Osteoblast (primary cell): ENCODE measurements at places on chromosomes 16 and 17. TPM values are rescaled to one million over a fixed set of nuclear protein-coding genes. Genes with fewer than 3 reads are reported as not detected.

DNA sequence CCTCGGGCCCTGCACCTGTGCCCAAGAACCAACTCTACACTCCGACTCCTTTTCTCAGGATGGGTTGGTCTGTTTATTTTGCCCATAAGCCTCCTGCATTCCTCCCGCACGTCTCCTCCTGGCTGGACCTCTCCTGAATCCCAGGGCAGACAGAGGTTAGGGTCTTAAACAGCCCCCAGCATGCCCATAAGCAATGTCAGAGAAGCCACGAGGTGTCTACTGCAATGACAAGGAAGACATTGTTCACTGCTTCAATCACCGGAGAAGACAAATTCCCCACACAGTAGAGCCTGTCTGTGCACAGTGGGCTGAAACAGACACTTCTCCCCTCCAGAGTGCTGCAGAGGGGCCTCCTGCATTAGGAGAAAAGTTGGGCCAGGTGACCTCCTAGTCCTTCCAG, 230.6 kb upstream of the RPL38 start:
- DNase-seq = no peak

GRCh38 chr16:10972819-10973464, 28.6 kb downstream of the CLEC16A start:
- no peak for DNase-seq

GRCh38 chr16:2717383-2718263, 2.4 kb downstream of the PRSS27 start:
- peak; percentile 77 for DNase-seq

- DNase-seq = no peak
Measured at GRCh38 chr17:47172696-47173565, 16.2 kb downstream of the CDC27 start.

The DUSP3 gene
- total RNA-seq = 67.8 and 68.8 TPM in 2 replicates

The KRTAP4-5 gene
- total RNA-seq = not detected in 2 replicates

The SDK2 gene
- total RNA-seq = under 0.01 TPM in 2 replicates

The NOL3 gene
- 9.1 and 10.9 TPM in 2 replicates for total RNA-seq

The ELAC2 gene
- 41.6 and 43.9 TPM in 2 replicates for total RNA-seq

The TEKT5 gene
- total RNA-seq = 0.29 and 0.36 TPM in 2 replicates

DNA sequence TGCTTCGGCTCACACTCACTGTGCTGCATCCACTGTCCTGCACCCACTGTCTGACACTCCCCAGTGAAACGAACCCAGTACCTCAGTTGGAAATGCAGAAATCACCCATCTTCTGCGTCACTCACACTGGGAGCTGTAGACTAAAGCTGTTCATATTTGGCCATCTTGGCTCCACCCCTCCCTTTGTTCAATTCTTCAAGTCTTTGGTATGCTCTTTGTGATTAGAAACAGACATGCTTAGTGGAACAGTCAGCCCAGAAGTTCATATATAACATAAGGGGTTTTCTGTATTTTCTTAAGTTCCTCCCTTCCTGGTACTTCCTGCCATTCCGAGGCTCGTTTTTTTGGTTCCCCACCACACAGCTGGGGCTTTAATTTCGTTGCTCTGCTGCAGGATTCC, 398.5 kb upstream of the DYNLRB2 start:
- DNase-seq = peak; percentile 65

The DNAAF8 gene
- total RNA-seq = 1.1 and 2.7 TPM in 2 replicates

DNA sequence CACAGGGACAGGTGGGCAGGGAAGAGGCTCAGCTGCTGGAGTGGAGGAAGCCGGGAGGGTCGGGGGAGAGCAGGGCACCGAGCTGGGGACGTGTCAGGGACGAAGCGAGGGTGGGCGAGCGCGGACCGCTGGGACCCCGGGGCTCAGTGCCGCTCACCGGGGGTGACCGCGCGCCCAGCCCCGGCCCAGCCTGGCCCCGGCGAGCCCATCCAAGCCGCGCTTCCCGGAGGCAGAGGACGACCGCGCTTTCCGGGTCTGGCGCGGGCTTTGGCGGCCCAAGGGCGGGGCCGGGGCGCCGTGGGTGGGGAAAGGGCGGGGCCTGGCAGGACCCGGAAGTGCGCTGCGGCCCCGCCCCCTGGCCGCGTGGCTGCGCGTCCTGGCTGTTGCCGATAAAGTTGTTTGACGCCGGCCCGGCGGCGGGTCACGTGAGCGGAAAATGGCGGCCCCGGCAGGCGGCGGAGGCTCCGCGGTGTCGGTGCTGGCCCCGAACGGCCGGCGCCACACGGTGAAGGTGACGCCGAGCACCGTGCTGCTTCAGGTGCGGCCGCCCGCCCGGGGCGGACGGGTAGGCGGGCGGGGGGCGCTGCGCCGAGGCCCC, at the start of gene ASPSCR1:
TSS of gene ASPSCR1 (plus strand) at position 419 of the 598 bp plus-strand sequence. CDS start at position 437, 18 bp downstream.
- peak; percentile 99 for DNase-seq

GRCh38 chr17:35242158-35242804, 591 bp upstream of the SLFN5 start:
- DNase-seq = peak; percentile 83

The SLC47A1 gene
- total RNA-seq = 0.88 and 1.1 TPM in 2 replicates

- no peak for DNase-seq
Measured at GRCh38 chr17:10471858-10472257, 2.5 kb upstream of the MYH4 start.

The ATP1B2 gene
- total RNA-seq = under 0.01 TPM in 1 of 2 replicates, not detected in the other

DNA sequence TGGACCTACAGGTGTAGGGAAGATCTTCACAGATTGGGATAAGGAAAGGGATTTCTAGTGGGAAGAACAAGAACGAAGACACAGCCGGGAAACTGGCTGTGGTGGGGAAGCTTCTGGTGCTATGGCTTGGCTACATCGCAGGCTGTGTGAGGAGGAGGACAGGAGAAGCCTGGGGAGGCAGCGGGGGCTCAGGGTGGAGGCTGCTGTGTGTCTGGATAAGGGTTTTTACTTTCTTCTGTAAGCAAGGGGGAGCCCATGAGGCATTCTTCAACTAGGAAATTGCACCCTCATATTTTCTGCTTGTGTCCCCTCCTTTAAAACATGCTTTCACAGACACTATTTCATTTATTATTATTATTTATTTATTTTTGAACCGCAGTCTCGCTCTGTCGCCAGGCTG, 2.9 kb upstream of the RHBDF2 start:
- no peak for DNase-seq

DNA sequence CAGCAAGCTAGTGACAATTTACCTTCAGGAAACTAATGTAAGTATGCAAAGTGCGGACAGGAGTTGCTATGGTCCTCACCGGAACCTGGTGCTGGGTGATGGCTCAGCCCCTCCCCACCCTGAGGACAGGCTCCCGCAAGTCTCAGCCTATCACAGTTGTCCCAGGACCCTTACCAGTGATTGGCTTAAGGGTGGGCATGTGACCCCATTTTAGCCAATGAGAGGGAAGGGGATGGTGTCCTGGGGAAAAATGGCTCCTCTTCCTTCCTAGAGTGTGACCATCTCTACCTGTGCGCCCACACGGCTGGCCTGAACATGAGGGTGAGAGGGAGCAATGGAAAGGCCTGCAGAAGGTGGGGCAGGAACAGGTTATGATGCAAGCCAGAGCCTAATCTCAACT, 80.4 kb downstream of the C16orf78 start:
- DNase-seq = no peak

DNA sequence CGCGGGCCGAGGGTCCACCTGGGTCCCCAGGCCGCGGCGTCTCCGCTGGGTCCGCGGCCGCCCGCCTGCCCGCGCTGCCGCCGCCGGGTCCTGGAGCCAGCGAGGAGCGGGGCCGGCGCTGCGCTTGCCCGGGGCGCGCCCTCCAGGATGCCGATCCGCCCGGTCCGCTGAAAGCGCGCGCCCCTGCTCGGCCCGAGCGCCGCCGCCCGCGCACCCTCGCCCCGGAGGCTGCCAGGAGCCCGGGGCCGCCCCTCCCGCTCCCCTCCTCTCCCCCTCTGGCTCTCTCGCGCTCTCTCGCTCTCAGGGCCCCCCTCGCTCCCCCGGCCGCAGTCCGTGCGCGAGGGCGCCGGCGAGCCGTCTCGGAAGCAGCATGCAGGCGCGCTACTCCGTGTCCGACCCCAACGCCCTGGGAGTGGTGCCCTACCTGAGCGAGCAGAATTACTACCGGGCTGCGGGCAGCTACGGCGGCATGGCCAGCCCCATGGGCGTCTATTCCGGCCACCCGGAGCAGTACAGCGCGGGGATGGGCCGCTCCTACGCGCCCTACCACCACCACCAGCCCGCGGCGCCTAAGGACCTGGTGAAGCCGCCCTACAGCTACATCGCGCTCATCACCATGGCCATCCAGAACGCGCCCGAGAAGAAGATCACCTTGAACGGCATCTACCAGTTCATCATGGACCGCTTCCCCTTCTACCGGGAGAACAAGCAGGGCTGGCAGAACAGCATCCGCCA, 504 bp downstream of the FOXC2 start:
- DNase-seq = peak; percentile 98

The RAB26 gene
- 0.36 and 0.59 TPM in 2 replicates for total RNA-seq

DNA sequence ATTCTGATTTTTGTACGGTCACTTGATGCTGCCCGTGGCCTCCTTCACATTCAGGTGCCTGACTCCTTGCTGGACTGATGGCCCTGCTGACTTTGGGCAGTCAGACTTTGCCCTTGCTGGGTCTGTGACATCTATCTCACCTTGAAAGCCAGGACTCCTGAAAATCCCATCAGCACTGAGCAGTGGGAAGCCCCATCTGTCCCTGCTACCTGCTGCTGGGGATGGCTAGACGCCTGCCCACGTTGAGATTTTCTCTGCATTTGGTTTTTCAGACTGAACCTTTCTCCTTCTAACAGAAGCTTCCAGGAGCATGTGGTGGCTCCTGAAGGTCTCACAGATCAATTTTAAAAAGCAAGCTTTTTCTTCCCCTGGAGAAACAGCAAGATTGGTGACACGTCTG, 10.2 kb upstream of the ZNF18 start:
- DNase-seq = no peak

DNA sequence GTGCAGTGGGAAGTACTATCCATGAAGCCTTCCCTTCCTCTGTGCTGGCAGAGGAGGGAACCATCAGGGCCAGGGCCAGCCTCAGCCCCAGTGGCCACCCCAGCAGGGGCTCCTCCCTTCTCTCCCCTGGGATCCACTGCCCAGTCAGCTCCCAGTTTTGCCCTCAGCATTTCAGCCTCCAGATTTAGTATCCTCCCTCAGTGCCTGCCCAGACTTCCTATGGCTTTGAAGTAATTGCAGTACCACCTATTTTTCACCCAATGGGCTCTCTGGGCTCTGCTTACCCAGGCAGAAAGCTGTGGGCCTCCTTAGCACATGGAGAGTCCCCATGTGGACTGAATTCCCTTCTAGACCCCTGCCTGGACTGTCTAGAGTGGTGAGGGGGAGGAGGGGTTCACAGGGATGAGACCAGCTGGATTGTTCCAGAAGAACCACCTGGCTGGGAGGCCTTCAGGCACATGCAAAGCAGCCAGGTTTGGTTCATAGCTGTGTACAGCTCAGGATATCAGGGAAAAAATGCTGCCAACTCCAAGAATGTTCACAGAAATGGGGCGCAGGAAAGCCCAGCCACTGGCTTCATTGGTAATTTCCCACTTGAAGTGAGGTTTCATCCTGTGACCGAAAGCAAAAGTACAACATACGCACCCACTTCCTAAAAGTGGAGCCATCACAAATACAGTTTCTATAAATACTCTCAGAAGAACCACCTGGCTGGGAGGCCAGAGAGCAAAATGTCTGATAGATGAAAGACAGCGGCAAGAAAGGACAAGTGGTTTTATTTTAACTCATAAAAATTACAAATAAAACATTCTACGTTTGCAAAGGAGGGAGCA, 15.2 kb upstream of the HERPUD1 start:
- DNase-seq = peak; percentile 87

GRCh38 chr17:72004011-72004427, 116.8 kb upstream of the SOX9 start:
- no peak for DNase-seq

- no peak for DNase-seq
Measured at GRCh38 chr16:66639091-66639885, 34.8 kb downstream of the CMTM3 start.

The TTLL6 gene
- total RNA-seq = not detected in 2 replicates

The KRTAP2-2 gene
- not detected in 2 replicates for total RNA-seq

DNA sequence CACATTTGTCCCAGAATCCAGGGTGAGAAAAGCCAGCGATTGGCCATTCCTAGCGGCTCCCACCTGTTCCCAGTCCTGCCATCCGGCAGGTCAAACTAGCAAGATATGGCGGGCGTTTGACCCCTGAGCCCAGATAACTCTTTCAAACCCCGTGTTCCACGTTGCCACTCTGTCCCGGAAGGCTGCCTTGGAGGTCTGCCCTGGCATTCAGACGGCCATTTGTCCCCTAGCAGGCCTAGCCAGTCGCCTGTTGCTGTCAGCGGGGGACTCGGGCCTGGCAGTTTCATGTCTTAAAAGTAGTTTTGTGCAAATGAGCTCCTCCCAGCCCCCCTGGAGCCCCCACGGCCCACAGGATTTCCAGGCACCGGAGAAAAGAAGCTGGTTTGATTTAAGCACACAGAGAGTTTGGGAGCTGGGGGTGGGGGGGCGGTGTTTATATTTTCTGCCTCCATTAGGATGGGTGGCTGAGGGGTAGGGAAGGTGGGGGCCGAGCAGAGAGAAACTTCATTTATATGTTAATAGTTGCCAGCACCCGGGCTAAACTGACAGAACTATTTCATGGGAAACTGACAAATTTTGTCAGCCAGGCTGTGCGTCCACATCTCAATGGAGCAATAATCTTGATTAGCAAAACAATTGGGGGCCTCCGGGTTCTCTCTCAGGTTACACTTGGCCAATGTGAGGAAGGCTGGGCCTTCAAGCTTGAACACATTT, 240.9 kb upstream of the SALL1 start:
- peak; percentile 1 for DNase-seq

DNA sequence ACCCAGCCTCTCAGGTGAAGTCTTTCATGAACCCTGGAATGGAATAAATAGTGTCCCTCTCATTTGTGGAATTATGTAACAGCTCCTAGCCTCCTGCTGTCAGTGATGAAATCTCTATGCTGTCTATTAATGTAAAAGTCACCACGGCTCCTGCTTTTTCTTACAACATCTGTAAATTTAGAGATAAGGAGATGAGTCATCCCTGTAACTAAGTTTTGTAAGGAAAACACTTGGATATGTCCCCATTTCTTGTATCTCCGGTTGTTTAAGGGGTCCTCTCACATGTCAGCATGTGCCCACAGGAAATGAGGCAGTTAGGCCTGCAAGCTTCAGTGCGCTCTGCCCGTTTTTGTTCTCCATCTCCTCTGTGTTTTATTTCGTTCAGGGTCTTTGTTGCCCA, 2.8 kb upstream of the NAT9 start:
- DNase-seq = peak; percentile 39

The SLFN11 gene
- total RNA-seq = 52.8 and 62.2 TPM in 2 replicates

The PPL gene
- total RNA-seq = 24.2 and 27.1 TPM in 2 replicates

- peak; percentile 35 for DNase-seq
Measured at GRCh38 chr17:83183951-83184506, 104.6 kb downstream of the METRNL start.

The CCDC200 gene
- not detected in 2 replicates for total RNA-seq

The BAIAP3 gene
- total RNA-seq = under 0.01 and 0.29 TPM in 2 replicates

DNA sequence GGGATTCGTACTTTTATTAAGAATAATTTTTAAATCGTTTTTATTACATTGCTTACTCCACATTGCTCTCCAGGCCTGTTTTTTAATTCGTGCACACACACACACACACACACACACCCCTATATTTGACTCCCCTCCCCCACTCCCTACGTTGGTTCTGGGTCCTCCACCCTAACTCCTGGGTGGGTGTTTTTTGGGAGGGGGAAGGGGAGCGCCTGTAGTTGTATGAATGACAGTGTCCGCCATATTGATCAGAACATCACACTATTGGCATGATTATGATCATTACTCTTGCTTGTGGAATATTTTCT, 1.3 kb downstream of the GNAO1 start:
- no peak for DNase-seq
